Choroid plexus epithelial cell (primary cell): ENCODE measurements at places on chromosomes 3 and 15.
A peak's percentile ranks its signal among the peaks of the same experiment; 100 is the strongest.

DNA sequence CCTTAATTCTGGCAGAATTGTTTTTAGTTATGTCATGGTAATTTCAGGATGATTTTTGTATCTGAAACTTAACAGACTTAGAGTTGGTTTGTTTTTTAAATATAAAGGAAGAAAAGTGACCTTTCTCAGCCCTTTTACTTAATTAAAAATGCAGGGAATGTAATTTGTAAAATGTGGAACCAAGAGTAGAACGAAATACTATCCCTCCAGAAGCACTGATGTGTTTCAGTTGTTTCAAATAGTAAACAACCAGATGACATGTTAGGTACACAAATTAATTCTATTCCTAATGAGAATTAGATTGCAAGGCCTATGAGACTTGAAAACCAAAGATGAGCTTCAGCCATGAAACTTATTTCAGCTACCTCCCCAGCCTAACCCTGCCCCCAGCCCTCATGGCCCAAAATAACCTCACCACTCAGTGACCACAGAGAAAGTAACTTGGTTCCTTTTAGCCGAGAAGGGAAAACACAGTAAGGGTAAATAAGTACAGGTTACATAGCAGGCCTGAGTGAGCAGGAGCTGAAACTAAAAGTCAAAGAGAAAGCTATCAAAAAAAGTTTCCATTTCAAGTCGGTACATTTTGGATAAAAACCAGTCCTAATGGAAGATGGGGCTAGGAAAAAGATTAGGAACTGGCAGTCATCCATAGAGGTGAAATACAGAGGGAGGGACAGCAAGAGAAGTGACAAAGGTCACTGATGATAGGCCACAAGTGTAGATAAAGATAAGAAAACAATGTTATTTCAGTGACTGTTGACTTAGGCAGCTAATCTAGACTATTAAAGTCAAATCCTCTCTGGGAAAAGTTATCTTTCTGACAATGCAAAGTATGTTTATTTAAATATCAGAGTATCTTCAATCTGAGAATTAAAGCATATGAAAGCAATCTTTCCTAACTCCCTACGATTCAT is 23.2 kb downstream of the SENP8 start:
- peak; percentile 28 for DNase-seq

DNA sequence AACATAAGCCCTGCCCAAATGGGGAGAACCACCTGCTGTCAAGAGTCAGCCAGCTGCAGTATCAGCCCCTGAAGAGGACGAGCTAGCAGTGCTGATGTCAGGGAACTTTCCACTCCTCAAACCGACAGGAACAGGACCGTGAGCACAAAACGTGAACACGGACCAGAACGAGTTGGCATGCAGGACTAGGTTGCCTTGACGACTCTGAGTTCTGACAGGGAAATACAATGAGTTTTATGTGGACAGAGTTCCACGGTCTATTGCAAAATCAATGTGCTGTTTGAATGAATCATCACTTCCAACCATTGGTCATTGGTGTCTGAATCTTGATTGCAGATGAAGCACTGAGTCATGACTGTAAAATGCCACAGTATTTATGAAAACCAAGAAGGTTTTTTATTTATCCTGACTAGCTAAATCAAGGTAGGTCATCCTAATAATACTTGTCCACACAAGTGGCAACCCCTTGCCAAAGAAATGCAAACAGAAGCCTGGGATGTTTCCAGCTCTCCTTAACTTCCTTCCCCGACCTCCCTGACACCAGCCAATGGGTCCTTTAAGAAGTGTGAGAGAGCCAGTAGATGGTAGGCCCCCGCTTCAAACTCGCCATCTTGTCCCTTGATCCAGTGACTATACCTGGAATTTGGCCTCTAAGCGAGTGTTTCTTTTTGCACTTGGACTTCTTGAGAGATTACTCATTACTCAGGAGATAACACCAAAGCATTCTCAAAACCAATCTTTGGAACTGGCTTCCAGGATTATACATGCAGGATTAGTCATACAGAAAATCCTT is 119.6 kb downstream of the ASB7 start:
- DNase-seq: peak; percentile 99

DNA sequence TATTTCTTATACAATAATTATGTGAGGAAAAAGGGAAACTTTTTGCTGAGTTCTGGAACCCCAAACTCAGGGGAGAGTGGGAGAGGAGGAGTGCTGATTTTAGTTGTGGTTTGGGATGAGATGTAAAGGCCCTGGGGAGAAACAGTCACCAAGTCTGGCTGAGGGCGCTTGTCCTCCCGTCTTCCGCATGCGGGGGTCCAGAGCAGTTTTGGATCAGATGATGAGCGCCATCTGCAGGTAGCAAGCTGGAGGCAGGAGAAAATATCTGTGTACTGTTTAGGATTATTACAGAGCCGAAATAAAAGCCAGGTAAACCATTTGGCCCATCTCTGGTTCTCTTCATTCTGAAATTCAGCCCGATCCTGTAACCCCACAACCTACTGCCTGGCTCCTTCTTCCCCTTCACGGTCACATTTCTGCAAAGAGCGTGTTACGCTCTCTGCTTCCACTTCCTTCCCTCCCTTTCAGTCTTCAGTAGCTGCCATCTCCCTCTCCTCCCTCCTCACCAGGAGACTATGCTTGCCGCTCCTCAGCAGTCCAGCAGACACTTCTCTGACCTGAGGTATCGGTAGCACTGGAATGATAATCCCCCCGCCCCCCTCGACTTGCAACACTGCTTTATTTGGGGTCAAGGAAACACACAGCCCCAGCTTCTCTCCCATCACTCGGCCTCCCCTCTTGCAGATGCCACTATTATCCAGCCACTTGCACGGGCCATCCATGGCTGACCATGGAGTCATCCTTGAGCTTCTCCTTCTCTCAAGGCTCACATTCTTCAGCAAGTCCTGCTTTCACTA is 1.4 kb upstream of the PARP14 start:
- DNase-seq: peak; percentile 84

GRCh38 chr3:56879436-56880215 is 77.9 kb upstream of the ARHGEF3 start:
- peak; percentile 68 for DNase-seq

- peak; percentile 56 for DNase-seq
These were observed 156.2 kb downstream of the FGF12 start for GRCh38 chr3:192570821-192571791.

GRCh38 chr3:106829206-106829605 is 548.0 kb upstream of the CCDC54 start:
- peak; percentile 48 for DNase-seq

DNA sequence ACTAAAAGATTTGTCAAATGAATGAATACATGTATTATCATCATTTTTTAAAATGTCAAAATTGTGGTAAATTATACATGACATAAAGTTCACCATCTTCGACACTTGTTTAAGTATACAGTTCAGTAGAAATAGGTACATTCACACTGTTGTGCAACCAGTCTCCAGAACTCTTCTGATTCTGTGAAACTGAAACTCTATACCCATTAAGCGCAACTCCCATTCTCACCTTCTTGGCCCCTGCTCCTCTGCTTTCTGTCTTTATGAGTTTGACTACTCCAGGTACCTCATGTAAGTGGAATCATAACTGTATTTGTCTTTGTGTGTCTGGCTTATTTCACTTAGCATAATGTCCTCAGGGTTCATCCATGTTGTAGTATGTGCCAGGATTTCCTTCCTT is 50.1 kb upstream of the KBTBD8 start:
- no peak for DNase-seq

DNA sequence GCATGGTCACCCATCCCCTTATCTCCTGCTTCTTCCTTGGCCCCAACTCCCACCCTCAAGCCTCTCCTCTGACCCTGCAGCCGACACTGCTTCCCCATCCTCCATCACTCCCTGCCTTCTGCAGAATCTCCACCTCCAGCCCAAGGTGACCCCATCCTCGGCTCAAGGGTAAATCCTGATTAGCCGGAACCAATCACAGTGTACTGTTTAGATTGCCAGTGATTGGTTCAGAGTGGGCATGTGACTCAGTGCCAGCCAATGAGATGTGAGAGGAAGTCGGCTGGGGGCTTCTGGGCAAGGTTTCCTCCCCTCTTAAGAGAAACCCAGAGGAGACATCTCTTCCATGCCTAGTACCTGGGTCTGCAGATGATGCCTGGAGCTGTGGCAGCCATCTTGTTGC is 10.3 kb downstream of the CACNA2D2 start:
- no peak for DNase-seq

- no peak for DNase-seq
These were observed 661.2 kb upstream of the BCHE start for GRCh38 chr3:166498446-166498845.

DNA sequence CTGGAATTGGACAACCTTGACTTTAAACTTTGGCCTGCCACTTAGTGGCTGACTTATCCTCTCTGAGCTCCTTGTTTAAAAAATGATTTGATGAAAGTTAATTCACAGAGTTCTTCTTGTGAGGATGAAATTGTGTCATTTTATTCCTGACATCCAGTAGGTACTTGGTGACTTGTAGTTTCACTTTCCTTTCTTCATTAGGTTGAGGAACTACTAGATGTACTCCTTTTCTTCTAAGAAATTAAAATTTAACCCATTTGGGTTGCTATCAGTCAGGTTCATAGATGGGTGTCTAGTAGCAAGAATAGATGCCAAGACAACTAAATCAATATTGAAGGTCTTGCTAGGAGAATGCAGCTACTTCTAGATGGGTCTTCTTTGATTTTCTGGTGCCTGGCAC is 5.2 kb downstream of the NR1D2 start:
- no peak for DNase-seq

GRCh38 chr3:58274027-58274614 is 31.9 kb upstream of the RPP14 start:
- DNase-seq: peak; percentile 48

- DNase-seq: no peak
These were observed 1.1 kb upstream of the TLNRD1 start for GRCh38 chr15:80999623-81000036.

DNA sequence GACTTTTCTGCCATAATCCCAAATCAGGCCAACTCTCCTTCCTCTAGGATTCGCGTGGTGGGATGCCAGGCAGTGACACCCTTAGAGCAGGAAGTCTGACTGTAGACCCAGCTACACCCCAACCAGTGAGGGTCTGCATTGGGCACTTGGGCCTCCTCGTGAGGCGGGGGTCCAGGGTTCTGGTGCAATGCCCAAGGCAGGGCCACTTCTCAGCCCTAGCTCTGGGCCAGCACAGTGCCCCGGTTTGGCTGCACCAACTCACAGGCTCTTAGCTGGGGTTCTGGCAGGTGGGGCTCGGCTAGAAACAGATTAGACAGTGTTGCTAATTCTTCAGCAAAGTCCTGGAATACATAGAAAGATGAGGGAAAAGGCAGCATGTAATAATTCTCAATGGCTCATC is 12.7 kb downstream of the CDAN1 start:
- DNase-seq: no peak

DNA sequence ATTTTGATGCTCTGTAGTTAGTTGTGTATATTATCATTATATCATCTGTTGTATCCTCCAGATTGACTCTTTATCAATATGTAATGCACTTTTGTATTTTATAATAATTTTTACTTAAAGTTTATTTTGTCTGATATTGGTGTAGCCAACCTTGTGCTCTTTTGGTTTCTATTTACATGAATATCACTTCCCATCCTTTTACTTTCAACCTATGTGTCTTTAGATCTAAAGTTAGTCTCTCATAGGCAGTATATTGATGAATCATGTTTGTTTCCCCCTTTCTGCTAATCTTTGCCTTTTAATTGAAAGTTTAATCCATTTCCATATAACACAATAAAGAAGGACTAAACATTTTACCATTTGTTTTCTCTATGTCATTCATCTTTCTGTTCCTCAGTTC is 28.1 kb upstream of the CD200R1L start:
- DNase-seq: no peak

GRCh38 chr3:146625186-146625775 is 20.1 kb upstream of the PLSCR5 start:
- peak; percentile 62 for DNase-seq

GRCh38 chr15:89446255-89446891 is 50.0 kb downstream of the RHCG start:
- DNase-seq: no peak

DNA sequence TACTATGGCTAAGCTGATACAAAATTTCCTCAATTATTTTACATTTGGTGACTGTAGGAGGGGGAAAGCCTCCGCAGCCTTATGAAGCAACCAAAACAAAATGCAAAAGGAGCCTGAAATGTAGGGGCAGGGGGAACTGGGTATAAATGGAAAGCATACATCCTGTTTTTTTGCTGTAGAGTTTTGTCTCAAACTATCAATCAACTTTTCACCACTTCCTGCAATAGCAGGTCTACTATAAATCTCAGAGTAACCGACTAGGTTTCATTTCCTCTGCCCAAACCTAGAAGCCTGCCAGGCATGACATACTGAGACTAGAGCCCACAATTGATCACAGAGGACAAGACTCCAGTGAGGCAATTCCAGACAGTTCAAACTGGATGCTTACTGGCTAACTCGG is 91.3 kb downstream of the SHQ1 start:
- no peak for DNase-seq

DNA sequence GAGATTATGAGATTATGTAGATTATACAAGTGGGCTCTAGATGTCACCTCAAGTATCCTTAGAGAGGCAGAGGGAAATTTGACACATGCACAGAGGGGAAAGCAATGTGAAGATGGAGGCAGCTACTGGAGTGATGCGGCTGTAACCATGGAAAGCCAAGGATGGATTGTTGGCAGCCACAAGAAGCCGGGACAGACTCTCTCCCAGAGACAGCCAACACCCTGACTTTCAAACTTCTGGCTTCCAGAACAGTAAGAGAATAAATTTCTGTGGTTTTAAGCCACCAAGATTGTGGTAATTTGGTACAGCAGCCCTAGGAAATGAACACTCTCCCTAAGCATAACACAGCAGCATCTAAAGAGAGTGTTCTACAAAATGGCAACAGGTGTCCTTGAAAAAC is 34.4 kb upstream of the PRICKLE2 start:
- DNase-seq: no peak

DNA sequence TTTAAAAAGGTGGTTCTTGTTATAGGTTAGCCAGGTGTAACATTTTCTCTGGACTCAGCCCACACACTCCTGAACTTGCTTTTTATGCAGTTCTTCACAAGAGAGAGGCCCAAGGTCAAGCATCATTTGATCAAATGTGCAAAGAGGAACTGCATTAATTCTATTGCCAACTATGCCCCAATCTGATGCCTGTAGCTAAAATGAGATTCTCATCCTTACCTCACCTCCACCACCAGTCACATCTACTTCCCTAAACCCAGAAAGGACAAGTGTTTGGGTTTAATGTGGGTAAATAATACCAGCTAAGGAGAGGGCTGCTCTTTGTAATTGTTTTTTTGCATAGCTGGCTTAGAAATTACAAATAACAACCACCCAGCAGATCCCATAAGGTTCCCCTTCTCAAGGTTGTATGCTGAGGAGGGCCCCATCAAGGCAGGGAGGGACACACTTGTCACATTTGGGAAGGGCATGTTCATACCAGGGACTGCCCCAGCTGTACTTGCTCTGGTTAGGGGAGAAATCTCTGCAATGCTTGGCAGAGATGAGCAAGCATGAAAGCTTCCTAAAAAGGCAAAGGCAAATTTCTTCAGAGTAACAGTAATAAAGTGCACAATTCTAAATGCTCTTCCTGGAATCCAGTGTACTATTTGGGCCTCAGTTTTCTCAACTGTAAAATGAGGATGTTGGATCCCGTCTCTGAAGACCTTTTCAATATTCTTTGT is 76.2 kb downstream of the TGFBR2 start:
- no peak for DNase-seq

- DNase-seq: peak; percentile 42
These were observed 41.9 kb upstream of the CCNB2 start for GRCh38 chr15:59063042-59063441.

GRCh38 chr15:68821190-68821840 is 620 bp upstream of the ANP32A start:
- no peak for DNase-seq
